ENCODE measurements at places on chromosomes 1 and 21.
A peak's percentile ranks its signal among the peaks of the same experiment; 100 is the strongest.

DNA sequence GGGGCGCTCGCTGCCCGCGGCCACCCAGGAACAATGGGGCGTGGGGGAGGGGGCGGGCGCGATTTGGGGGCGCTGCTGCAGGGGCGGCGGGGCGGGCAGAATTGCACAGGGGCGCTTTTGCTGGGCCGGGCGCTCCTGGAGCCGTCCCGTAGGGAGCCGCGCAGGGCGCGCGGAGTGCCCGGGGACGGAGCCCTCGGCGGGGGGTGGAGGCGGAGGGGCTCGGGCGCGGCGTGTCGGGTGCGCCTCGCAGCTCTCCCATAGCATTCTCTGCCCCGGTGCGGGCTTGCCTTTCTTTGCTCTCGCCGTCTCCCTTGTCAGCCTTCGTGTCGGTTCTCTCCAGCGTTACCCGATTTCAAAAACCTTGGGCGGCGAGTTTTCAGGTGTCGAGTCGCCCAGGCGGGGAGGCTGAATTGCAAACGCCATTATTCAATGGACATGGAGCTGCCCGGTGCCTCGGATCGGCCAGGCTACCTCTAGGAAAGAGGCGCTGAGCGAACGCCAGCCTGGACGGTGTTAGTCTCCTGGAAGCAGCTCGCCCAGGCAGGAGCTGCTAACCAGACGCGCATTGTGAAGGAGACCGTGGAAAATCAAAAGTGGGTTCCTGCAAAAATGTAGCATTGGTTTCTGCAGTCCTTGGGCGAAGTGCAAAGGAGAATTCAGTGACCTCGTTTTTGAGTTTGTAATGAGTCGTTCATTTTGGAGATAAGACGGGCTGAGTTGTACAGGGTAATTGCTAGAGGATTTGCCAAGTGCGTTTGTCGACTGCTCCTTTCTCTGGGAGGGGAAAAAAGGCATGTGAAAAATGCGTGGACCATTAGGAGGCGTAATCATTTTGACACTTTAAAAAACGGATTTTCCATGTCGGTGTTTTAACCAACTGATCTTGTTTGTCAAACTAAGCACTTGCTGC, 626 bp downstream of the CXADR start:
- peak; percentile 43 for DNase-seq

- no peak for DNase-seq
Observed at GRCh38 chr1:100657876-100658715, 61.4 kb upstream of the VCAM1 start.

GRCh38 chr1:89582571-89582970, 50.3 kb upstream of the LRRC8C start:
- DNase-seq = no peak

GRCh38 chr1:34167389-34167788, 2.4 kb upstream of the CSMD2 start:
- DNase-seq = no peak

GRCh38 chr1:46301808-46302640, 1.4 kb downstream of the LRRC41 start:
- DNase-seq = peak; percentile 31

- DNase-seq = no peak
Observed at GRCh38 chr21:32140604-32141317, 138.1 kb downstream of the MIS18A start.

GRCh38 chr1:228274452-228275178, 66.8 kb downstream of the OBSCN start:
- no peak for DNase-seq

DNA sequence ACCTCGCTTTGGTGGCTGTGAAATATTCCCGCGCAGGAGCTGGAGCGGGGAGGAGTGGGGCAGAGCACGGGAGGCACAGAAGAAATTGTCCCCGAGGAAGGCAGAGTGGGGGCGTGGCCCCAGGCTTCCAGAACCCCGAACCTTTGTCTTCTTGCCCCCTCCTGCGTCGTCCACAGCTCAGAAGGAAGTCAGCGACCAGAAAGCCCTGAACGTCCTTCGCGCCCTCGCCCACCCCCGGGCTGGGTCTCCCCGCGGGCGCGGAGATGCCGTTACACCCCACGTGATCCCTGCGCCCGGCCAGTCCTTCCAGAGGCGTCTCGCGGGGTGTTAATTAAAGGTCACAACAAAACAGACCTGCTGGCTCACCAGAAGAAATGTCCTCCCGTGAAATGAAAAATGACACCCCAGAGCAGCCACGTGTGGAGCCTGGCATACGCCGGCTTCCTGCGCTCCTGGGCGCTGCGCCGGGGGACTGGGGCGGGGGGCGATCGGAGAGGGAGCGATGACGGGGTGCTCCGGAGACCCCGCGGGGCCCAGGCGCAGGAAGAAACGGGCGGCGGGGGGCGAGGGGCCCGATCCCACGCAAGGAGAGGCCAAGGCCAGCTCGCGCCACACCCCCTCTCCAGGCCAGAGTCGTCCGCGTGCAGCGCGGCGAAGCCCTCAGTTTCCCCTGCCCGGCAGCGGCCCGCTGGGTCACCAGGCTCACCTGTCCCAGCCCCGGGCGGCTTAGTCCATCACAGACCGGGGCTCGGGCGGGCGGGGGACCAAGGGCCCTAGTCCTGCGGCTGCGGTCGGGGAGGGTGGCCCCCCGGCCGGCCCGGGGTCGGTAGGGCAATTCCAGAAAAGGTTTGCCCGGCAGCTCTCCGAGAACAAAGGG, 995 bp upstream of the KIF26B start:
- DNase-seq = peak; percentile 25

- DNase-seq = no peak
Observed at GRCh38 chr21:38958940-38959691, 153.4 kb downstream of the ETS2 start.

DNA sequence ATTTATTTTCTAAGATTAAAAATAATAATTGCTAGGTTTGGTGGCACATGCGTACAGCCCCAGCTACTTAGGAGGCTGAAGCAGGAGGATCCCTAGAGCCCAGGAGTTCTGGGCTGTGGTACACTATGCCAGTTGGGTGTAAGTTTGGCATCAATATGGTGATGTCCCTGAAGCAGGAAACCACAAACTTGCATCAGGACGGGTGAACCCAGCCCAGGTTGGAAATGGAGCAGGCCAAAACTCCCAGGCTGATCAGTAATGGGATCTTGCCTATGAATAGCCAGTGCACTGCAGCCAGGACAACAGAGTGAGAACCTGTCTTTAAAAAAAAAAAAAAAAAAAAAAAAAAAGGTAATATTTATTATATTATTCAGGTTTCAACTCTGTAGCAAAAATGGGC, 92.4 kb upstream of the PGD start:
- DNase-seq = no peak

DNA sequence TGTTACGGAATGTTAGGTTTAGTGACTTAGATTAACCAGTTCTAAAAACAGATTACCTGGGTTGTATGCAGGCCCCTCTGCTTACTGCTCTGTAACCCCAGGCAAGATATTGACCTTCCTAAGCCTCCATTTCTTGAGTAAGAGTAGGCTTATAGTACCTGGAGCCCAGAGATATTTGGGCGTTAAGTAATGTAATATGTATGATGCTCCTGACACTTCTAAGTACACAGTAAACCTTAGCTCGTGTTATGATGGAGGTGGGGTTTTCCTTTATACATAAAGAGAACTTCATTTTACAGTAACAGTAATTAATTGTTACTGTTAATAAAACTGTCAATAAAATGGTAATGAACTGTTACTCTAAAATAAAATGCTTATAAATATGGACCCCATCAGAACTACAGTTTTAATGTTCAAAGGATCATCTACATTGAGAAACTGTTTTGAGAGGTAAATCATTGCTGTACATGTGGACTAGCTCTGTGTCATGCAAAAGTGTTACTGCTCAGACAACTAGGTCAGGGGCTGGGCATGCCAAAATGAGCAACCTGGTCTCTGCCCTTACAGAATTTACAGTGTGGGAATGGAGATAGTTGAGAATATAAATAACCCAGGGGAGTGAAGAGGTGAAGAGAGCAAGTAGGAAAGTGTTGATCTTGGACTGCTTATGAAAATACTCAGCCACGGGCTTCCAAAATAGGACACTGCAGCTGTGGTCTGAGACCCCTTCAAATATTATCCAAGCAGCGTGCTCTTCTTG, 26.6 kb downstream of the LRRC8C start:
- DNase-seq = no peak
